ENCODE measurements at places on chromosomes 3 and 15.

DNA sequence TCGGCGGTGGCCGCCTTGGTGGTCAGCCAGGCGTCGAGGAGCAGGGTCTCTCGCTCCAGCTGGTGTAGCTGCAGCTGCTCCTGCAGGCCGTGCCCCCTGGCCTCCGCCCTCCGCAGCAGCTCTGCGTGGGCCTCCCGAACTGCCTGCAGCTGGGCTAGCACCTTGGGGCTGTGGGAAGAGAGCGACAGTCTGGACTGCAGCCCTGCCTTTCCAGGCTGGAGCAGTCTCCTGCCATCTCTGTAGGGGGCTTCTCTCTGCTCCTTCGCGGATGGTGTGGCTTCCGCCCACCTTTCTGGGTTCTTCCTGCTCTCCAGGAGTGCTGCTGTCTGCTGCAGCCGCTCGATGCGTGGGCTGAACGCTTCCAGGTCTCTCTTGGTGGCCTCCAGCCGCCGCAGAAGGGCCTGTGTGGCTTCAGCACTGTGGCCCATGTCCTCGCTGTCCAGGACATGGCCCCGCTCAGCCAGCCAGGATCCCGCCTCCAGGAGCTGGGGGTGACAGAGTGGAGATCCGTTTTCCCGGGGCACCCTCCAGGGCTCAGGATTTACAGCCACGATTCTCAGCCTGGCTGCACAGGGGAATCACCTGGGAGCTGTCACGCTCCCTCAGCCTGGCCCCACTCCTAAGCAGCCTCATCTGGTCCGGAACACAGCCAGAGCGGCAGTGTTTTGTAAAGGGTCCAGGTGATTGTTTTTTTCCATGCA lies 16.8 kb downstream of the PLA2G4B start:
- DNase-seq, result no peak

GRCh38 chr3:70933105-70933810 lies 620.8 kb upstream of the MDFIC2 start:
- DNase-seq, result no peak

- DNase-seq, result peak; percentile 21
Measured at GRCh38 chr3:31614162-31614921, 81.6 kb downstream of the STT3B start.

GRCh38 chr3:89155811-89156210 lies 48.4 kb downstream of the EPHA3 start:
- no peak for DNase-seq

- no peak for DNase-seq
Measured at GRCh38 chr3:123914829-123915228, 30.7 kb upstream of the MYLK start.

DNA sequence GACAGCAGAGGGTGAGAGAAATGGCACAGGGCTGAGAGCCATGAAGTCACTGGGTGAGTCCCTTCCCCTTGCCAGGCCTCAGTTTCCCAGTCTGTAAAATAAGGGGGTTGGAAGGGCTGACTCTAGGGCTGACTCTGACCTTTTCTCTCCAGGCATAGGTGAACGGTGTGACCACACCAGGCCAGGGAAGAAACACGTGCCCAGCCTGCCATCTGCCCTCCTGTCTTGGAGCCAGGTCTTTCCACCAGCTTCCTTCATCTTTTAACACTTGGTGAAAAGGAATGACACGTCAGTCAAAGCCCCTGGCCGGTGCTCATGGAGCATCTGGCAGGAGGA lies 74.4 kb downstream of the CPN2 start:
- DNase-seq, result no peak

- no peak for DNase-seq
Measured at GRCh38 chr15:69647142-69647513, 194.5 kb downstream of the RPLP1 start.

GRCh38 chr3:41202834-41203345 lies 3.6 kb downstream of the CTNNB1 start:
- DNase-seq, result peak; percentile 31

GRCh38 chr15:73924171-73924921 lies 1.9 kb upstream of the LOXL1 start:
- peak; percentile 34 for DNase-seq

GRCh38 chr3:149291178-149291577 lies 42.3 kb downstream of the TM4SF18 start:
- DNase-seq, result no peak

DNA sequence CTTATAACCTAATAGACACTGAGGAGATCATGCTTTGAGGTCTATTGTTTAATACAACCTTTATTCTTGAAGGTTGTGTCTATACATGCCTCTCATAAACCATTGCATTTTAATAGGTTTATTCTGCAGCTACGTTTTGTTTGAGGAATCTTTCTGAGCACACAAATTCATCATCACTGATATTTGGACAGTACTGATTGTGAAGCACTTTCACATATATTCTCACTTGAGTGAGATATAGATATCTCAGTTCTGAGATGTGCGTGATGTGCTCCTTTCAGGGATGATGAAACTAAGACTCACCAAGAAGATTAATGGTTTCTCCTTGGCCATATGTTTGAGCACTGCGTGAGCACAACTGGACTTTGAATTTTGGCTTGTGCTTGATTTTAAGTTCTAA lies 374.4 kb downstream of the LPP start:
- no peak for DNase-seq

DNA sequence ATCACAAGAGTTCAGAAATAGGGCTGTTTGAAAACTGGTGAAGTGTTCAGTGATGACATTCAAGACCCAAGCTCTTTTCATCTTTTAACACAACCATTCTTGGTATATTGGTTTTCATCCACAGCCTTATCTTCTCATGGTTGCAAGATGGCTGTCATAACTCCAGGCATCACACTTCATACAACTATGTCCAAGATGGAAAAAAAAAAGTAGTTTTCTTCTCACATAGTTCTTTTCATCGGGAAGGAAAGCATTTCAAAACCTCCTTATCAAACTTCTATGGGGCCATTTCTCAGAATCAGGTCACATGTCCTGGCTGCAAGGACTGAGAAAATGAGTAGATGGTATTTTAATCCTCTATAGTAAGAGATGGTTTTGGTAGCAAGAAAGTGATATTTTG lies 21.1 kb upstream of the MFSD1 start:
- no peak for DNase-seq

- DNase-seq, result no peak
Measured at GRCh38 chr15:74982183-74982582, 13.2 kb upstream of the SCAMP5 start.

DNA sequence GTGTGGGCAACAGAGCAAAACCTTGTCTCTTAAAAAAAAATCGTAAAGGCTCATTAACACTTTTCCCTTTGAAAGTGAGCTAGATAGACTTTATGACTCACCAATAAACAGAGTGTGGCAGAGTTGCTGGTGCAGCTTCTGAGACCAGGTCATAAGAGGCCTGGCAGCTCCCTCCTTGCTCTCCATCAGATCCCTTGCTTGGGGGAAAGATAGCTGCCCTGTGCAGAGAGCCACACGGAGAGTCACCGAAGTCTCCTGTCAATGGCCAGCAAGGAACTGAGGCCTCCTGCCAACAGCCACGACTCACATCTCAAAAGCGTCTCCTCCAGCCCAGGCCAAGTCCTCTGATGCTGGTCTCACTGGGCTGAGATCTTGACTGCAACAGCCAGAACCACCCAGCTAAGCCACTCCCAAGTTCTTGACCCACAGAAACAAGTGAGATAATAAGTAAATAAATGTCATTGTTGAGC lies 8.7 kb upstream of the GP9 start:
- DNase-seq, result peak; percentile 77

DNA sequence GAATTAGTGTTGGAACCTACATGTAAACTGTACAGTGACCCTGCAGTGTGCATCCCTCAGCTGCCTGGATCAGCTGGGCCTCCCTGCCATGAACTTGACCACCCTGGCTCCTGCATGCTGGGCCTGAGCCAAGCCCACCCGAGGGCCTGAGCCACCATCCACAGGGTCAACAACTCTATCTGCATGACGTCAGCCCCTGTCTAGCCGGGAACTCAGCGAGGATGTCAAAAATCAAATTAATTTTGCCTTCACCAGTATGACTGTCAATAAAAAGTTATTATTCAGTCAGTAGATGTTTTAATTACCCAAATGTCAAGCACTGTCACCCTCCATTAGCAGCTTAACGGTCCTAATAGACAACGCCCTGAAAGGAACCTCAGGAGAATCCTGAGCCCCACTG lies 181.4 kb downstream of the NTRK3 start:
- DNase-seq, result no peak

DNA sequence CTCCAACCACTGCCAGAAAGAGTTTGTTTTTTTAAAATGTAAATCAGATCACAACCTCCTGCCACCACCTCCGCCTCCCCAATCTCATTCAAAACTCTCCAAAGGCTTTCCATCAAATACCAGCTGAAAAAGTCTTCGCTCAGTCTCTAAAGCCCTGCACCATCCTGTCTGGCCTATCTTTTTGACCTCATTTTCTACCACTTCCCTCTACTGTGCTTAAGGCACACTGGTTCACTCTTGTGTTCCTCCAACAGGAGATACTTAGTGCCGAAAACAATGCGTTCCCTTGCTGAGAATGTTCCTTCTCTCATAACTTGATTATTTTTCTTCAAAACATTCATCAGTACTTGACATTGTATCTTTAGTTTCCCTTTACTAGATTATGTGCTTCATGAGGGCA lies 3.5 kb downstream of the BTBD1 start:
- DNase-seq, result no peak
